Activated CD4-positive, alpha-beta T cell treated with anti-CD3 and anti-CD28 coated beads for 48 hours (primary cell): ENCODE measurements at places on chromosomes 5 and 9.

DNA sequence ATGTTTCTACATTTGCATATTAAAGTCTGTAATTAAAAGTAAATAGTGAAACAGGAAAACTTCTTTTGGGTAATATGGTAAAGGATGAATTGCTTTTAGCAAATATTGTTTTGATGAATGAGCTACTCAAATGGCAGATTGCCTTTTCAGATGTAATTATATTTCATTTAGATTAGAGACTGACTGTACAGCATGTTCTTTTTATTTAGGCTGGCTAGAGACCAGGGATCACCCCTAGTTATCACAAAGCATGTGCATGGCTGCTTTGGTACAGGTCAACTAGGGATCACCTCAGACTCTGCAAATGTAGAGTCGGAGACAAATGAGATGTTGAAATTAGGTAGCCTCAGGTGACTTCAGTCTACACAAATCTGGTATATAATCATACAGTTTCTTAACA is 214.9 kb upstream of the SEMA6A start:
- DNase-seq = no peak

GRCh38 chr9:8366161-8366926 is 566.8 kb upstream of the DMAC1 start:
- no peak for DNase-seq

DNA sequence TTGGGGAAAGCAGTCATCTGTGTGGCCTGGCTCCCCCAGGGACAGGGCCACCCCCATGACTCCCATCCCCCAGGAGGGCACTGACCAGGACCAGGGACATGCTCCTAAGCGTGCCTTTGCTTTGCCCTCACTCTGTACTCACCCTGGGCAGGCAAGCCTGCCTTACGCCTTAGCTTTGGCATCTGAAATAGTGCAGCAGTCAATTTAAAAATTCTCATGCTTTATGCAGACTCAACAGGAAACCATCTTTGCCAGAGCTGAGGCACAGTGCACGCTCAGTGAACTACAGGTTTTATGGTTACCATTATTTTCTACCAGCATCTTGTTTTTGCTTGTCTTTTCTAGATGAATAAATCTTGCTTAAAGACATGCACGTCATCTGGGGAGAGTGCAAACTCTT is 323.5 kb downstream of the IRX2 start:
- DNase-seq = no peak

- no peak for DNase-seq
Measured at GRCh38 chr5:65070026-65070425, 301.3 kb downstream of the CWC27 start.

- DNase-seq = peak; percentile 32
Measured at GRCh38 chr5:57692582-57693487, 210.2 kb upstream of the ACTBL2 start.

DNA sequence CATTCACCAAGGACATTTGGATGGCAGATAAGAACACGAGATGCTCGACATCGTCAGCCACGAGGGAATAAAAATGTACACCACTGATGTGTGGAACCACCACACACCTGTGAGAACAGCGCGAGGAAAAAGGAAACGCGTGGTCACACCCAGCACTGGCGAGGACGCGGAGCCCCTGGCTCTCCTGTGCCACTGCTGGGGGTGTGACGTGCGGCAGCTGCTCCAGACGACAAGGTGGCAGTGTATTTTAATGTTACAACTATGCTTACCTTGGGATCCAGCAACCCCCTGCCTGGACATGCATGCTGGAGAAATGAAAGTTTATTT is 13.6 kb upstream of the CEP72 start:
- no peak for DNase-seq

GRCh38 chr5:90921418-90921973 is 362.9 kb downstream of the ADGRV1 start:
- DNase-seq = no peak

DNA sequence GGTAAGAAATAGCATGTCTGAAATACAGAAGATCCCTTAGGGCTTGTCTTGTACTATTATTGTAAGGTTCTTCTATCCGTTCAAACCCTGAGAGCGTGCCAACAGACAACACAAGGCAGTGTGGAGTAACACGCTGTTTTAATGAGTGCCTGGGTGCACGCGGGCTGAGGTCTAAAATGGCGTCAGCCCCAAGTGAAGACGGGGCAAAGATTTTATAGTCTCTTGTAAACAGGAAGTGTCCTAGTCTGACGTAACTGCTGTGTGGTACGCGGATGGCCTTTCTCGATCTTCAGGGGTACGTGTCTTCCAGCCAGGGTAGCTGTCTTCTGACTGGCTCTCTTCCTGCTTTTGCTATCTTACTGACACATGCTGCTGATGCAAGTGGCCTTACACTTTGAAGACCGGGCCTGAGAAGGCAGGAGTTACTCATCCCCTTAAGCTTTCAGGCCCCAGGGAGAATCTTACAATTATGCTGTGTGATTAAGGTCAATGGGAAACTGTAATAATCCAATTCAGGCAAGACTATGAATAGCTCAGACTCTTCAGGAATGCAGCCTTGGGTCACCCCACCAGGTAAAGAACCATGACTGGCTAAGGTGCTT is 1812.0 kb upstream of the CDH9 start:
- DNase-seq = no peak

DNA sequence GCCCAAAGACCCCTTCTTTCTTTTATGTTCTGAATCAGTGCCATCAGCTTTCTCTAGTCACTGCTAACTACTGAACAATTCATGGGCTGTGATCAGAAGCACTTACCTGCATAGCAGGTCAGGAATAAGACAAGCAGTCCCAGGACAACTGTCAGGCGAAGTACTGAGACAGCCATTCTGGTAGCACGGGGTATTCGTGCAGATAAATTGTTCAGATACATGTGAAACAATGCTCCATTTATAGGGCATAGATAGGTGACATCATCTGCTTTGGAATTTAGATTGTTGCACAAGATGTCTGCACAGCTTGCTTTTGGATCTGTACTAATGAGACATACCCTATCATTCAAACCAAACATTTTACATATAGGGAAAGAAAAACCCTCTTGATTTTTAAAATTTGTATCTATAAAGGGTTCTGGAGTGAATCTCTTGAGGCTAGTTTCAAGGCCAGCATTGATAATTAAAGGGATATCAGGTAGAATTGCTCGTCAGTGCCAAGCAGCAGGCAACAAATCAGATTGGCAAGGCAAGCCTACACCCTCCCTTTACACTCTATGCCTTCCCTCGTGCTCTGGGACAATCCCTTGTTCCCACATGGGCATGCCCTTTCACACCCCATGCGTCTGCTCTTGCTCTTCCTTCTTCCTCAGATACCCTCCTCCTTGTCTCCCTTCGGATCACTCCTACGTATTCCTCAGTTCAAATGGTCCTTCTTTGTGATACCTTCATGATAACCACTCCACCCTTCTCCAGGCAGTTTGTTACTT is at the start of gene C5orf46:
Gene C5orf46 (minus strand): TSS at position 213 of the 770 bp plus-strand sequence. CDS start 37 bp downstream, at position 176.
- DNase-seq = no peak

- no peak for DNase-seq
Measured at GRCh38 chr5:89816038-89816437, 593.5 kb downstream of the CETN3 start.

- DNase-seq = no peak
Measured at GRCh38 chr5:96342581-96342980, 90.5 kb downstream of the PCSK1 start.

DNA sequence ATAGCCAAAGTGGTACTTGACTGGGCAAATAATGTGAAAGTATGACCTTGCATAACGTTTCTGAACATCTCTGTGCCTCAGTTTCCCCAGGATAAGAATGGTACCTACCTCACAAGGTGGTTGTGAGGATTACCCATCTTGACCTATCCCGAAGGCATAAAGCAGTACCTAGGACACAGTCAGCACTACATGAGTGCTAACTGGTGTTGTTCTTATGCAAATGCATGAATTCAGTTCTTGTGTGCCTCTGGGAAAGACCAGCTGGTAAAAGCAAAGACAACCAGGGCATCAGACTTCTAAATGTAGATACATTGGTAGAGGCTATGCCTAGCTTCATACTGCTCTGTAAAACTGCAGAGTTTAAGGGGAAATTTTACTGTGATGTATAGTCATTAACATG is 21.8 kb upstream of the TMEM252 start:
- no peak for DNase-seq

DNA sequence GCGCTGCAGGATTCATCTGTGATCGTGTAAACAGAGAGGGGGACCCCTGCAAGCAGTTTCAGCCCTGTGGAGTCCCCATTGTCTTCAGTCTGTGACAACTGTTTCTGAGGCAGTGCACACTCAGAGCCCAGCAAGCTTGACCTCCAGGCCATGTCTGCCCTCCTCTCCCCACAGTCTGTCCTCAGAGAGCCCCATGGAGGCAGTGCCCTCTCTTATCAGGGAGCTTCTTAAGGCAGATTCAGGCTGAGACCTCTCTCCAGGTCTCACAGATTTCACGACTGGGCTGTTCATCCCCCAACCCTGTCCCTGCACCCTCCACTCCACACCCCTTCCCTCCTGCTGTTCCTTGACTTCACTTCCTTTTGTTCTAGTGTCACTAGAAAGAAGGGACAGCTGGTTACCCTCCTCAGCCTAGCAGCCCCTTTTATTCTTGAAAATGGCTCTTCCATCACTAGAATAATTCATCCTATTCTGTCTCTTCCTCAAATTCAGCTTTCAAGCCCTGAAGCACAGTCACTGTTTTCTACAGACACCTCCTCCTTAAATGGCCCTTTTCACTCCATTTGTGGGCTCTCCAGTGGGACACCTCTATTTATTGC is 218.4 kb downstream of the MED10 start:
- DNase-seq = no peak

- DNase-seq = no peak
Measured at GRCh38 chr5:59351076-59351794, 542.3 kb downstream of the PDE4D start.

DNA sequence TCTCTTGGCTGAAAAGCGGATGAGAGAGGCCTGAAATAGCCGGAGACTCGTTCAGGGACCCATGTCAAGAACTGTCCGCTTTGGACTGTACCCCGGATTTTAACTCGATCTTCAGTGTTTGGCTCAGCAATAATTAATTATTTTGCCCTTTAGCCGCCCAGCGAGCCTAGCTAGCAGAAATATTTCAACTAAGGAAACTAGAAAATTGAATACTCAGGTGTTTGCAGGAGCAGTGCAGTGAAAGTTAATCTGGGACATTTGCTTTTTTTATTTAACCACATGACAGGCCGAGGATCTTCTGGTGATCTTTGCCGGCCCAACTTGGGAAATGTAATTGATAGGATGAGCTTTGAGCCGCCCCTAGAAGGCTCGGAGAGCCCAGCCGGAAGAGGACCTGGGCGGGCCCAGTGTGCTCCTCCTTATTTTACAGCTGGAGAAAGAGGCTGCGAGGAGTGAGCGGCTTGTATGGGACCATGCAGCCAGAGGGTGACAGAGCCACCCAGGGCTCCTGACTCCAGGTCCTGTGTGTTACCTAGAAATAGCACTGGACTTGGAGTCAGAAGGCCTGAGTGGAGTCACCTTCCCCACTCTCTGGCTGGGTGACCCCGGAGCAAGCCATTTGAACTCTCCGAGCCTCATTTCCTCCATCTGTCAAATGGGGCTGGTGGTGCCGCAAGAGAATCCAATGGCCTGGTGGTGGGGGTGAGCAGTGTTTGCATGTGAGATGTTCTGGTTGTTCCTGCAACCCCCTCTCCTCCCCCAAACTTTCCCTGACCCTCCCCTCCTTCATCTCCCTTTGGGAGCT is 2.4 kb downstream of the PPARGC1B start:
- no peak for DNase-seq

- no peak for DNase-seq
Measured at GRCh38 chr9:30713243-30713642, 1671.2 kb upstream of the ACO1 start.

DNA sequence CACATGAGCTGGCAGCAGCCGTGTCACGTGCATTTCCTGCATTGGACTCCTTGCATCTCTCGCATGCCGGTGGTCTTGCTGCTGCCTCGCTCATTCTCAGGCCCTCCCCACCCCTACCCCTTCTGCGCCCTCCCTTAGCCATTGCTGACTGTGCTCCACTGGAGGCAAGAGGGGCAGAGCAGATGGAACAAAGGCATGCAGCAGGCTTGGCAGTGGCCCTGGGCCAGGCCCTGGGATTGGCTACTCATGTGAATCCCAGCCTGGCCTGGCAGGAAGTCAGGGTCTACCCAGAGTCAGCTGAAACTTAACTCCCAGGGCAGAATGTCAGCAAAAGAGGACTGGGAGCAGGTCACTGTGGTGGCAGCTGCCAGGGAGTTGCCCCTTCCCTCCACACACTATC is 62.3 kb downstream of the TSTD2 start:
- DNase-seq = no peak

- DNase-seq = no peak
Measured at GRCh38 chr9:121966706-121967105, 126.4 kb downstream of the TTLL11 start.

DNA sequence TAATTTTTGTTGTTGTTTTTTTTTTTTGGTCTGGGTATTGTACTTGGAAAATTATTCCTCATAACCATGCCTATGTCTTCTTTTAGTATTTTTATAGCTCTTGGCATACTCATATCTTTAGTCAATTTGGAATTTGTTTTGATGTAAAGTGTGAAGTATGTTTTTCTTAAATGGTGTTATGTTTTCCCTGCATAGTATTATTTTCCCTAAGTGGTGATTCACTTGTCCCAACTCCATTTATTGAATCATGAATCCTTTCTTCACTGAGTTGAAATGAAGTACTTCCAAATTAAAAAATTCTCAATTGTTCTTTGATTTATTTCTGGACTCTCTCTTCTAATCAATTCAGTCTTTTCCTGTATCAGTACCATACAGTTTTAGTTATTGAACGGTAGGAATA is 46.5 kb downstream of the POLK start:
- DNase-seq = no peak

- DNase-seq = no peak
Measured at GRCh38 chr9:97524424-97524823, 23.0 kb downstream of the TMOD1 start.

- DNase-seq = no peak
Measured at GRCh38 chr5:96756985-96757384, 50.8 kb downstream of the ERAP1 start.

GRCh38 chr5:135094339-135095051 is 60.5 kb upstream of the PITX1 start:
- no peak for DNase-seq

DNA sequence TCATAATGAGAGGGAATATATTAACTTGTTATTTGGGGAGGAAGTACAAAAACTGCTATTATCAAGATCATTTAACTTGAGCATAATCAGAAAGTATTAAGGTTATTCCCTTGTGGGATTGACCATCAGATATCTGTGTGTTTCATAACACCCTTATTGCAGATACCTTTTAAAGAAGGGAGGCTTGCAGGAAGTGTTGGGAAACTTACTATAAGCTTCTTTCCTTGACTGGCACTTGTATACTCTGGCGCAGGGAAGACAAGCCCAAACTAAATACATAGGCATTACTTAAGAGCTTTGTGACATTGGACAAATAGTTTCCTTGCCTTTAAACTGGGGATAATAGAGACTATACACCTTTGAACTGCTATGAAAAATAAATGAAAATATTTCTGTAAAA is 50.9 kb downstream of the PIK3R1 start:
- DNase-seq = no peak

DNA sequence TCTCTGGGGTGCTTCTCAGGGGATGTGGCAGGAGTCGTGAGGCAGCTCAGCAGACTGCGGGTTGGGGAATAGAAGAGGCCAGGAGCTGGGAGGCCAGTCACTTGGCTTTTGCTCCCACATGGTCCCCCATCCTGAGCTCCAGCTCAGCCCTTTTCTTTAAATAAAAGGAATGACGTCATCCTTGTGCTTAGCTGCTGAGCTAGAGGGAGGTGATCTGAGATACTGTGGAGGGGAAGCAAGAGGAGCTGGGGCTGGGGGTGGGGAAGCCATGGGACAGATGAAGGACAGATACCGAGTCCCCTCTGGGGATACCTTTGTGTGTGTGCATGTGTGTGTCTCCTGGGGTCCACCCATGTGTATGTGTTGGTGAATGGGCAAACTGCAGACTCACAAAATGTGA is 89.0 kb upstream of the ARAP3 start:
- DNase-seq = no peak

- DNase-seq = no peak
Measured at GRCh38 chr9:91060520-91061343, 259.1 kb downstream of the SYK start.
